ENCODE measurements at places on chromosomes 7 and 10. TPM values are rescaled to one million over a fixed set of nuclear protein-coding genes. Genes with fewer than 3 reads are reported as not detected.

DNA sequence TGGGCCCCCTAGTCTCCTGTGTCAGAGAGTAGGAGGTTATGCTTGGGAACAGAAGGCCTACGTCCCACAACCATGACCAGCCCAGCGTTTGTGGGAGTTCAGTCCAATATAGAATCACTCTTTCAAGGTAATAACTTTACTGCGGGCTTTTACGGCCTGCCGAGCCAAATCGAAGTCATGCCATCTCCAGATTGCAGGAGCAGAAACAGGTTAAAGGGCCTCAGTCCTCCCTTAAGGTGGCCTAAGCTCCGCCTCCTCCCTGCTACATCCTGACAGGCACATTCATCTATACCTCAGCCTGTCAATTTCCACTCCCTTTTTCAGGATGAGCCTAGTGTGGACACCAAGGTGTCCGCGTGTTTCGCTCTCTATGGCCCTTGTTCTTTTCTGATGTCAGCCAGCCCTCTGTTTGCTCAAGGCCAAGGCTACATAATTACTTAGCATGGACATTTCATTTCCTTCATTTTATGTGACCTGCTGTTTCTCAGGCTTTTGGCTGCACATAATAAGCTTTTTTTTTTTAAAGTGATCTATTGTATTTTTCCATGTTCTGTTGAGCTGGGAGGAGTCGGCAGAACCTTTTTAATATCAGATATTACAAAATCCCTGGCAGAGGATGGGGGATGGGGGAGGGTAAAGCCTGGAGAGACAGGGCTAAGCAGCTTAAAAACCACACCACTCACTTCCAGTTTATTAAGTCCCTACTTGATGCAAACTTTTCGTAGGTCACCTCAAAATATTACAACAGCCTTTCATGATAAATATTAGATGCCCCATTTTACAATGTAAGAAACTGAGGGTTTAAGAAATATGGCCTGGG is 84.6 kb downstream of the CACNB2 start:
- H3K27me3 ChIP-seq = no peaks in the 10 kb centered on the region
- no peak overlapping the region for H3K4me3 ChIP-seq
- H3K36me3 ChIP-seq = no peaks in the 10 kb centered on the region
- no peak overlapping the region for H3K27ac ChIP-seq

DNA sequence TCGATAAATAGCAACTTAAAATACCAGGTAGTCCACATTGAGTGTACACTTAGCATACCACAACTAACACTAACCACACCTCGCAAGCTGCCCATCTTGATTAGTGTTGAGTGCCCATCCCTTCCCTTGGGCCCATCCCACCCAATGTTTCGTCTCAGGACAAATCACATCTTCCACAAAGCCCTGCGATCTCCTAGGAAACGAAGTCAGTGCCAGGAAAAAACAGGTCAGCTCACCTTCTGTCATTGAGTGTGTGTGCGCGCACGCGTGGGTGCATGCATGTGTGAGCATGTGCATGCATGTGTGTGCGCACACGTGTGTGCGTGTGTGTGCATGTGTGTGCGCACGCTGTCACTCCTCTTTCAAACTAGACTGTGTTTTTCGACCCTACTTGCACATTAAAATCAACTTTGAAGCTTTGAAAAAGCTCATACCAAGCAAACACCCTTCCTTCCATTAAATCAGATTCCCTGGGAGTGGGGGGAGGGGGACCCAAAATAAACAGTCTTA is 48.8 kb upstream of the OPALIN start:
- DNase-seq = no peak
- H3K27ac ChIP-seq = no peak overlapping the region
- no peaks in the 10 kb centered on the region for H3K27me3 ChIP-seq
- H3K36me3 ChIP-seq = peaks cover 2% of the 10 kb centered on the region
- H3K4me3 ChIP-seq = no peak overlapping the region
- peaks cover 3% of the 10 kb centered on the region for H3K4me1 ChIP-seq

DNA sequence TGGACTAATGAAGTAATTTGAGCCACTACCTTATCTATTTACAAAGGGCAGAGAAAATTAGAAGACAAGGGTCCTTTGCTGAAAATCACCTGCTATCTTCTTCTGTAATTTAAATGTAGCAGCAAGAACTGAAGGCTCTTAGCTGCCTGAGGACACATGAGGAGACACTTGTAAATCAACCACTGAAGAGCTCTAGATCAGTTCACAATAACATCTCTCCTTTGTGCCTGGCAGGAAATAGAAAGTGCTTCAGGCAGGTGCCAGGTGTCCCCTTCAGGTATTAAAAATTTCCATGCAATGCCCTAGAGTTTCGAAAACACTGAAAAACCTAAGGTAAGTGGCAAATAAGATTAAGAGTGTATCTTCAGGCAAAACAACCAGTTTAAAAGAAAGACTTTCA is 474.6 kb downstream of the GRM8 start:
- no peak for DNase-seq
- no peaks in the 10 kb centered on the region for H3K27me3 ChIP-seq
- H3K27ac ChIP-seq = no peak overlapping the region
- no peak overlapping the region for H3K4me3 ChIP-seq
- no peaks in the 10 kb centered on the region for H3K4me1 ChIP-seq
- no peaks in the 10 kb centered on the region for H3K36me3 ChIP-seq

- no peaks in the 10 kb centered on the region for H3K4me1 ChIP-seq
- H3K36me3 ChIP-seq = no peaks in the 10 kb centered on the region
- no peak for DNase-seq
- H3K4me3 ChIP-seq = no peak overlapping the region
Observed at GRCh38 chr10:21888959-21889358, 114.6 kb downstream of the DNAJC1 start.

- no peak overlapping the region for H3K27ac ChIP-seq
- no peak for DNase-seq
- H3K27me3 ChIP-seq = no peaks in the 10 kb centered on the region
- no peaks in the 10 kb centered on the region for H3K4me1 ChIP-seq
- no peak overlapping the region for H3K4me3 ChIP-seq
- peaks cover 5% of the 10 kb centered on the region for H3K36me3 ChIP-seq
Observed at GRCh38 chr10:18527687-18528086, 123.7 kb downstream of the NSUN6 start.

AMPH gene
- total RNA-seq = 81.4 TPM

HECW1 gene
- 23.5 TPM for total RNA-seq

EBLN1 gene
- not detected for total RNA-seq

Data from spinal cord (tissue), 10 donors.